ENCODE measurements at places on chromosomes 5 and 9. TPM values are rescaled to one million over a fixed set of nuclear protein-coding genes. Genes with fewer than 3 reads are reported as not detected.

C9orf50 gene
- 0.30 TPM for total RNA-seq

DNA sequence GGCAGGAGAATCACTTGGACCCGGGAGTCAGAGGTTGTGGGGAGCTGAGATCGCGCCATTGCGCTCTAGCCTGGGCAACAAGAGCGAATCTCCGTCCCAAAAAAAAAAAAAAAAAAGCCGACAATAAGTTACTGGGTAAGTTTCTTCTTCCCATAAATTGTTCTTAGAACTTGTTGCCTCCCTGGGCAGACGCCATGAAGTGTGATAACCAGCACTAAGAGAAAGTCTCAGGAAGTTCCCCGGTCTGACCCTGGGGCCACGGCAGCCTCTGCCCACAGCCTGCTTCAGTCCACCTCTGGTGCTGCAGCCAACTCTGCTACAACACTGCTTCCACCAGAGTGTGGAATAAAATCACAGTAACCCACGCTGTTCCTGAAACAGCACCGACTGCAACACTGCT lies 19.1 kb downstream of the LPCAT1 start:
- no peak for DNase-seq

GRCh38 chr5:18457255-18457654 lies 823.0 kb downstream of the TAF11L14 start:
- DNase-seq, result no peak

DNA sequence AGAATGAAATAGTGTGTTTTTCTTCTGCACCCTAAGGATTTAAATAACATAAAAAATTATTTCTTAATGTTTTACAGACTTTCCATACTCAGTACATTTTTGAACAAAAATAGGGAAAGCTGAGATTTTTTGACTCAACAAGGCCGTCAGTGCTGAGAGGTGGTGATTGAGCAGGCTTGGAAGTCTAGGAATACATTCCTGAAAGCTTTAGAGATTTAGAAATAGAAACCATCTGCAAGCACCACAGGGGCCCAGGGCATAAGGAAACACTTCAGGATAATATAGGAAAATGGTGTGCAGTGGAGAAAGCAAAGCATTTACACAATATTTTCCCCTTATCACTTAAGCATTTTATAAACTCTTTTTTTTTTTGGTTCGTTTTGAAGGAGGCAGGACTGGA lies 5.2 kb downstream of the BASP1 start:
- DNase-seq, result no peak

GRCh38 chr5:169646856-169647255 lies 9.8 kb downstream of the DOCK2 start:
- no peak for DNase-seq

AGXT2 gene
- total RNA-seq, result not detected

- DNase-seq, result no peak
These were observed 71.0 kb downstream of the NREP start for GRCh38 chr5:111685969-111686368.

GRCh38 chr5:139869042-139869790 lies 73.6 kb downstream of the PSD2 start:
- DNase-seq, result no peak

- DNase-seq, result no peak
These were observed 140.0 kb upstream of the RAI14 start for GRCh38 chr5:34516166-34516565.

CARD19 gene
- 50.5 TPM for total RNA-seq

All from aorta (tissue), 5 donors.